ENCODE measurements at places on chromosomes 3 and 15.

- no peak for DNase-seq
Measured at GRCh38 chr3:104855702-104856101, 511.0 kb upstream of the ALCAM start.

- no peak for DNase-seq
Measured at GRCh38 chr3:79418855-79419621, 348.8 kb downstream of the ROBO1 start.

GRCh38 chr15:91898843-91899242 lies 45.3 kb downstream of the SLCO3A1 start:
- no peak for DNase-seq

DNA sequence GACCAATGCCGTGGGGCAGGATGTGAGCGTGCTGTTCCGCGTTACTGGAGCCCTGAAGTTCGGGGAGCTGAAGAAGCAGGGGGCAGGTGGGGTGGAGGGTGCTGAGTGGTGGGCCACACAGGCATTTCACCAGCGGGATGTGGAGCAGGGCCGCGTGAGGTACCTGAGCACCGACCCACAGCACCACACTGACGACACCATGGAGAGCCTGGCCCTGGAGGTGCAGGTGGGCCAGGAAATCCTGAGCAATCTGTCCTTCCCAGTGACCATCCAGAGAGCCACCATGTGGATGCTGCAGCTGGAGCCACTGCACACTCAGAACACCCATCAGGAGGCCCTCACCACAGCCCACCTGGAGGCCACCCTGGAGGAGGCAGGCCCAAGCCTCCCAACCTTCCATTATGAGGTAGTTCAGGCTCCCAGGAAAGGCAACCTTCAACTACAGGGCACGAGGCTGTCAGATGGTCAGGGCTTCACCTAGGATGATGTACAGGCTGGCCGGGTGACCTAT lies 179.6 kb downstream of the TBC1D2B start:
- no peak for DNase-seq

DNA sequence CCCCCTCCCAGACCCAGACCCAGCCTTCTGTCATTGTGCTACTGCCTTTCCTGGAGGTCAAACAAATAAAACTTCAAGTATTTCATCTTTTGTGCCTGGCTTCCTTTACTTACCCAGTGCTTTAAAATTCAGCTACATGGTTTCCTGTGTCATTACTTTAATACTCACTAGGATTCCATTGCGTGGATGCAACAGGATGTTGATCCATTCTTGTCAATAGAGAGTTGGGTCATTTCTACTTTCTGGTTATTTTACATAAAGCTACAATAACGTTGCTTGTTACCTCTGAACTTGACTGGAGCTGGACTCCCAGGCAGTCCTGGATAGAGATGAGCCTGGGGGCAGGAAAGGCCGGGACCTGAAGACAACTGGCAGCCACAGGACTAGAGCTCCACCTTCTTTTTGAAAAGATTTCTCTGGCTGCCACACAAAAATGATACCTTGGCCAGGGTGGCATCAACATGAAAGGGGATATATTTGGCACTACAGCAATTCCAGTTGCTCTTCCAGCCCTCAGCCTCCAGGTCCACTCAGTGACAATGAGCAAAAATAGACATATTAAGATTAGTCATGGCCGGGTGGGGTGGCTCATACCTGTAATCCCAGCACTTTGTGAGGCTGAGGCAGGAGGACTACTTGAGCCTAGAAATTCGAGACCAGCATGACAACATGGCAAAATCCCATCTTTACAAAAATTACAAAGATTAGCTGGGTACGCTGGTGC lies 23.3 kb upstream of the HEG1 start:
- no peak for DNase-seq

- DNase-seq, result no peak
Measured at GRCh38 chr3:49630784-49631183, 43.4 kb upstream of the APEH start.
